ENCODE measurements at places on chromosomes 11 and 22. TPM values are rescaled to one million over a fixed set of nuclear protein-coding genes. Genes with fewer than 3 reads are reported as not detected.

DNA sequence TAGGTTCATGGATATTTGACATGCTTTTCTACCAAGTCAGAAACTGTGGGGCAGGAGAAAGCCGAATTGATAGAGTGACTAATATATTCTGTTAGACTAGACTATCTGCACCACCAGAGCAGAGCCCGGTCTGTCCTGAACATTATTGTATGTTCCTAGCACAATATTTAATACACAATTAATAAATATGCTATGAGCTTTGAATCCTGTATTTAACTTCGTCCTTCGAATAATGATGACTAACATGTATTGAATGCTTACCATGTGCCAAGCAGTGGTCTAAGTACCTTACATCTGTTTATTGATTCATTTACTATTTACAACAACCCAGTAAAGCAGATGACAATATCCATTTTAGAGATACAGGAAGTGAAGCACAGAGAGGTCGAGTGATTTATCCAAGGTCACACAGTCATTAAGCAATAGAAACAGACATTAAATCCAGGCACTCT, 44.8 kb upstream of the ANO3 start:
- H3K27ac ChIP-seq = no peak overlapping the region
- H3K4me3 ChIP-seq = no peak overlapping the region
- no peaks in the 10 kb centered on the region for H3K27me3 ChIP-seq
- no peaks in the 10 kb centered on the region for H3K36me3 ChIP-seq
- DNase-seq = no peak

- peaks cover 6% of the 10 kb centered on the region for H3K4me1 ChIP-seq
- H3K27ac ChIP-seq = no peak overlapping the region
- no peak overlapping the region for H3K4me3 ChIP-seq
Observed at GRCh38 chr22:26780521-26780920, 123.1 kb downstream of the MIAT start.

GRCh38 chr11:15888556-15889345, 467.6 kb downstream of the SOX6 start:
- no peak overlapping the region for H3K4me3 ChIP-seq
- no peaks in the 10 kb centered on the region for H3K36me3 ChIP-seq
- no peak for DNase-seq
- peaks cover 3% of the 10 kb centered on the region for H3K27me3 ChIP-seq

- H3K4me1 ChIP-seq = peaks cover 5% of the 10 kb centered on the region
- DNase-seq = no peak
- peaks cover 69% of the 10 kb centered on the region for H3K36me3 ChIP-seq
- no peaks in the 10 kb centered on the region for H3K27me3 ChIP-seq
- H3K4me3 ChIP-seq = no peak overlapping the region
Observed at GRCh38 chr11:7632211-7632610, 41.1 kb downstream of the CYB5R2 start.

DNA sequence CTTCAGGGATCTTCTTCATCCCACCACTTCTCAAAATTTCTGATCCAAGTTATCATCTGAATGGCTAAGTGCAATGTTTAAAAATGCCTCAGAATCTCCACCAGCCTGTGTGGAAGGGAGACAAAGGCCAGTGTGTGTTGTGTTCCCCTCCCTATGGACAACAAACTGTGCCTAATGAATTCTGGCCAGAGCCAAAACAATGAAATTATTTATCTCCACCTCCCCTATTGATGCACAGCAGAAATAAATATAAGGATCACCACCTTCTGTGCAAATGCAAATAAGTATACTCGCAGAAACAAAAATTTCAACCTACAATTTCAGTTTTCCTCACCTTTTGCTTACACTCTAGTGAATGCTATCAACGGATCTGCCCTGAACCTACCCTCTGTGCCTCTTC, 75.8 kb downstream of the GAB2 start:
- H3K36me3 ChIP-seq = no peaks in the 10 kb centered on the region
- H3K27me3 ChIP-seq = no peaks in the 10 kb centered on the region
- H3K4me1 ChIP-seq = no peaks in the 10 kb centered on the region

DNA sequence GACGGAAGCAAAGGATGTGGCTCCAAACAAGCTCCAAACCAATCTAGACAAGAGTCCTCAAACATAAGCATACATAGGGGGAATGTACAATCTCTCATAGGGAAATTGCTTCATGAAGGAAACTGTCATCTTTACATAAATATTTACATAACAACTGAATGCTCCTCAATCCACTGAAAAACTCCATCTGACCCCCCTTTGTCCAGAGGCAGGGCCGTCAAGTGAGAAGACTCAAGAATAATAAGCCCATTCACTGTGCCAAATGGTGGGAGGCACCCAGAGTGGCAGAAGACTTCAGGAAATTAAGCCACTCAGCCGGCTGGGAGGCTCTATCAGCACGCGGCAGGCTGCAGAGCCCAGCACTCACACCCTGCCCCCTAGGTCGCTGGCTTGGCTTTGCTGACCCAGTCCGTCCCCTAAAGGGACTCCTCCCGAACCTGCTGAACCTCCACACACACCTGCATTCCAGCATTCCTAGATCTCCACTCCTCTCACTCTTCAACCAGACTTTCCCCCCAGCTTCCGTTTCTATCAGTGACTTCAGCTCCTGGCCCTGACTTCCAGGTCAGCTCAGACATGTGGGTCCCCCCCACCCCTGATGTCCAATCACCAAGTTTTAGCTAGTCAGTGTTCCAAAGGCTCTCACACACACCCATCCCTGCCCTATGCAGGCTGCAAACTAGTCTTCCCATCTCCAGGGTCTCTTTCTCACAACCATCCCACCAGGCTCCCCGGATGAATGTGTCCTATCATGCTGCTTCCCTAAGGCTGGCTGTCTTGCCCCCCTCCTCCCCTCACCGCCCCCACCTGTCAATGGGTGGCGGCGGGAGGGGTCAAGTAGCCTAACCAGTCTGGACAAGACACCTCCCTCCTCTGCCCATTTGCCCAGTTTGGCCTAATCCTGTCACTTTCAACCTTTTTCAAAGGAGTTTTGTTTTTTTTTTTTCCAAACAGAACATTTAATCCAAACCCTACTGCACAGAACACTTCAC, 11.3 kb downstream of the VPS37C start:
- H3K4me3 ChIP-seq = no peak overlapping the region
- no peaks in the 10 kb centered on the region for H3K36me3 ChIP-seq
- DNase-seq = no peak
- H3K27ac ChIP-seq = no peak overlapping the region

DNA sequence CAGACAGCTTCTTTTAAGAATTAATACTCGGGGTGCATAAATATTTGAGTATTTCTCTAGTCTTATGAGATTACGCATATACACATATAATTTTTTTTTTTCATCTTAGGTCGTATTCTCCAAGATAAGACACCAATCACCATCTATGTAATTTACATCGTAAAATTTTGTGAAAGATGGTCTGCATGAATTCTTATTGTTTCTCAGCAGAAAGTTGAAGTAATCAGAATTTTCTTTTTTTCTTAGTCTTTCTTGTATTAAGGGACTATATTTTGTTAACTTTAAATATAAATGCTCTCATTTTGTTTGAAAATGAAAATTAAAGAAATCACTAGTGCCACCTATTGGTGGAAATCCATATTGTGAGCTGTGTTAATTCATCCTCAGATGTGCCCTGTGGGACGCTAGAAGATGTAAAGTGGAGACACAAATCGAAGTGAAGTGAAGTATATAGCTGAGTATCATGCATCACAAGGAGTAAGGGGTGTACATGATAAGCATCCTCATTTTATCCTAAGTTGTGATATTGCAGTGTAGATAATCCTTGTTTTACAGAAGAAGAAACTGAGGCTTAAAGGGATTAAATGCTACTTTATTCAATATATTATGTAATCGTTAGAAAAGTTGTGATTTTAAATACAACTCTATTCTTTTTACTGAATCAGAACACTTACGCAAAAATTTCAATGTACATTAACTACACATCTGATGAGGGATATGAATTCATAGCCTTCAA, 2084.3 kb downstream of the LRRC4C start:
- H3K27me3 ChIP-seq = no peaks in the 10 kb centered on the region
- H3K4me3 ChIP-seq = no peak overlapping the region
- H3K4me1 ChIP-seq = no peaks in the 10 kb centered on the region
- no peaks in the 10 kb centered on the region for H3K36me3 ChIP-seq
- H3K27ac ChIP-seq = no peak overlapping the region

DNA sequence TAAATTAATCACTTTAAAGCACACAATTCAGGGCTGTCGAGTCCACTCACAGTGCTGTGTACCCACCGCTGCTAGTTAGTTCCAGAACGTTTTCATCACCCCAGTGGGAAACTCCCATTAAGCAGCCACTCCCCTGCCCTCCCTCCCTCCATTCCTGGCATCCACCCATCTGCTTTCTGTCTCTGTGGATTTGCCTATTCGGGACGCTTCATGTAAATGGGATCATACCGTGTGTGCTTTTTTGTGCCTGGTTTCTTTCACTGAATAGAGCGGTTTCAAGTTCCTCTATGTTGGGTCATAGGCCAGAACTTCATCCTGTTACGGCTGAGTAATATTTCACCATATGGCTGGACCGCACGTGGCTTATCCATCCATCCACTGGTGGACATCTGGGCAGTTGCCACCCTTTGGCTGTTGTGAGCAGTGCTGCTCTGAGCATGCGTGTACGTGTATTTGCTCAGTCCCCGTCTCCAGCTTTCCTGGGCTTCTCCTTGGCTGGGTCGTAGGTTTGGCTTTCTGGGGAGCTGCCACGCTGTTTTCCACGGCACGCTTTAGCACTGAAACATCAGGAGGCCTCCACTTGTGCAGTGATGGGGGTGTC, 30.1 kb downstream of the ARHGAP8 start:
- no peaks in the 10 kb centered on the region for H3K27me3 ChIP-seq
- no peak overlapping the region for H3K27ac ChIP-seq
- DNase-seq = no peak

DNA sequence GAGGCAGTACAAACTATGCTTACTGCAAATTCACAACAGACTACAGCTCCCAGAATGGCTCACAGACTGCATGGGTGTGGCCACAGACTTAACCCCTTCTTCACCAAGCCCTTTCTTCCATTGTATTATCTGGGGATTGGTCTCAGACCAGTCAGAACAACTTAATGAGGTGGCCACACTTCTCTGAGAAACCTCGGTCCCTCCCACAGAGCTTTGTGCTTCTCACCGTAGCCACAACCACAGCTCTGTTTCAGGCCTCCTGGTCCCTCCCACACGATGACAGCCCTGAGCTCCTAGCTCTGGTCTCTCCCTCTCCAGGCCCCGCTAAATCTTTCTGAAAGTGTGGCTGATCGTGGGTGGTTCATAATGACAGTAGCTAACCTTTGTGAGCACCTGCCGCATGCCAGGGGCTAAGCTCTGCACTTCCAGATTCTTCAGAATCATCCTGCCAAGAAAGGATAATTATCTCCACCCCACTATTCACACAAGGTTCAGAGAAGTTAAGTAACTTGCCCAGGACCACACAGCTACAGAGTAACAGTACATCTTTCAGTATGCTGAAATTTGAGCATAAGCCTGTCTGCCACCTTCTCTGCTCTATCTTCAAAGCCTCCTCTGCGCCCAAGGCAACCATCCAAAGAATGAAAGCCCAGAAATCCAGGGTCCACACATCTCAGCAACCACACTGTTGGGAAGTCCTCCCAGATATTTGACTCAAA, 5.4 kb downstream of the PDE2A start:
- H3K27me3 ChIP-seq = peaks cover 56% of the 10 kb centered on the region
- no peaks in the 10 kb centered on the region for H3K36me3 ChIP-seq
- no peak for DNase-seq
- H3K4me3 ChIP-seq = no peak overlapping the region
- H3K27ac ChIP-seq = no peak overlapping the region

DNA sequence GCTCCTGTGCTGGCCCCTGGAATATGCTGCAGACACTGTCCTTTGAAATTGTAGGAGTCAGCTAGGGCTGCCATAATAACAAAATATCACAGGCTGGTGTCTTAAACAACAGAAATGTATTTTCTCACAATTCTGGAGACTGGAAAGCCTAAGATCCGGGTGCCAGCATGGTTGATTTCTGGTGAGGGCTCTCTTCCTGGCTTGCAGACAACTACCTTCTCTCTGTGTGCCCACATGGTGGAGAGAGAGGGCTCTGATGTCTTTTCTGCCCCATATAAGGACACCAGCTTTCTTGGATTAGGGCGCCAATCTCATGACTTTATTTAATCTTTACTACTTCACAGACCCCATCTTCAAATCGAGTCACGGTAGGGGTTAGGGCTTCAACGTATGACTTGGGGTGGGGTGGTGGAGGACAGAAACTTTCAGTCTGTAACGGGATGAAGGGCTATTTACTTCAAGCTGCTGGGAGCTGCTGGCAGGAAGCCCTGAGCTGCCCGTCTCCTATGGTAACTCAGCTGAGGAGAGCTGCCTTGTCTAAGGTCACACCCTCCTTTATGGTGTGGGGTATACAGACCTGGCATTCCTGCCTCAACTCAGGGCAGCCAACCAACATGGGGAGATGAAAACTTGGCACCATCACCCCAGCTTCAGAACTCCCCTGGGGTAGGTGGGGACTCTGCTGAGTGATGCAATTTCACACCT, 142.9 kb upstream of the ZBED5 start:
- H3K4me1 ChIP-seq = no peaks in the 10 kb centered on the region
- H3K27ac ChIP-seq = no peak overlapping the region
- H3K4me3 ChIP-seq = no peak overlapping the region
- H3K27me3 ChIP-seq = peaks cover 11% of the 10 kb centered on the region
- H3K36me3 ChIP-seq = no peaks in the 10 kb centered on the region

Gene FOXRED1
- 32.4 TPM for polyA plus RNA-seq

Gene SYT9
- 1.1 TPM for polyA plus RNA-seq
